ENCODE measurements at places on chromosomes 5 and 9.
A peak's percentile ranks its signal among the peaks of the same experiment; 100 is the strongest.

DNA sequence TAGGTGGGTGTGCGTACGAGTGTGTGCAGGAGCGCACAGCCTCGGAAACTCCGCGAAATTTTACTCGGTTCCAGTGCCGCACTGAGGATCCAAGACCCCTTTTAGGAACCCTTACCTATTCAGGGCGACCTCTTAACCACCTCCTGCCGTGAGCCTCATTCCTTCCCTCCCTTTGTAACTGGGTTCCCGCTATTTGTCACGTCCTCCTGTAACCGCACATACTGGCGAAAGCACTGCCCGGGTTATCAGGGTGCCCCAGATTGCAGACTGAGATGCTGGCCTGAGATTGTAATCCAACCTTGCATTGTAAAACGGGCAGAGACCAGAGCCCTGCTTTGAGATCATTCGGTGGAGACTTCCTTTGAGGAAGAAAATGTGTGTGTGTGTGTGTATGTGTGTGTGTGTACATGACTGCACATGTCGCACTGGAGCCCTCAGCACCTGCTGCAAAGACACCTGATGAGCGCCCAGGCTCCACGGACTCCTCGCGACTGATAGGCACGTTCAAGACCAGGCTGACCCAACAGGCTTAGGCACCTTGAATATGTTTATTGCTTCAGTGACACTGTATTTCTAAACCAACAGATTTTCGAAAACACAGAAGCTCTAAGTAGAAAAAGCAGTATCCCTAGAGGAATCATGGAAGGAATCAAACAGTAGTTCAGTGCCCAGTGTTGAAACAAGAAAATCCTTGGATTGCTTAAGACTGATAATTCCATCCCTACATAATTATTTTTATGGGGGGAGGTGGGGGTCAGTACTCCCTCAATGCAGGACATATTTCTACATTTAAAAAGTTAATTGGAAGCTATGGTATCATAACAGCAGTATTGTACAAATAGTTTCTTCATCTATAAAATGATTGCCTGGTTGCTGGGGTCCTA, 86.5 kb upstream of the TNFAIP8 start:
- peak; percentile 28 for DNase-seq

DNA sequence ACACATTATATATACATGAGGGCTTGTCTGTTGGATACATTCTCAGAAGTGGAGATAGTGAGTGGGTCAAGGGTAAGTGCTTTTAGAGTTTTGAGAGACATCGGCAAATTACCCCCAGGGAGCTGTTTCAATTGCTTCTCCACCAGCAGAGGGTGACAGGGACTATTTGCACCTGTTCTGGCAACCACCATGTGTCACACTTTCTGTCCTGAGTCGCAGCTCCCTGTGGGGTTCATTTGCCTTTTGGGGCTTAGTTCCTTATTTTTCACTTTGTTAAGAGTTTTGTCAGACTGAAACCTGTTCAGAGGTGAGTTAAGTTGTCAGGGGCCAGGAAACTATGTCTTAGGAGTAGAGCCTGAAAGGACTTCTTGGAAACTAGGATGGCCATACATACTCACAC, 20.1 kb upstream of the SLC36A1 start:
- no peak for DNase-seq

DNA sequence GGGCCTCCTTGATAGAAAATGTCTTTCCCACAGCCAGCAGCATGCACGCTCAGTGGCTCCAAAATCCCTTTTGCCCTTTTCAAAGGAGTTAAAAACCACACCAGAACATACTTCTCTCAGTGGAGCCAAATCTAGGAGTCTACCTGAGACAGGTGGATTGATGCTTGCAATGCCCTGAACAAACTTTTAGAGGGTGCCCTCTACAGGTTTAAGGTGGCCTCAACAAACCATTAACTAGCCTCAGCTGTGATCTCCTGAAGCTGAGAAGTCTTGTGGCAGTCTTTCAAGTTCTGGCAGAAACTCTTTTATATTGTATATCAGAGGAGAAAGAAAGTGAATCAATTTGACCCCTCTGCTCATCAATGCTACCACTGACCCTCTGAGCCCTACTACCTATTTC, 125.4 kb downstream of the MED27 start:
- DNase-seq, result no peak

GRCh38 chr5:62112689-62113228, 193.2 kb upstream of the KIF2A start:
- DNase-seq, result no peak

DNA sequence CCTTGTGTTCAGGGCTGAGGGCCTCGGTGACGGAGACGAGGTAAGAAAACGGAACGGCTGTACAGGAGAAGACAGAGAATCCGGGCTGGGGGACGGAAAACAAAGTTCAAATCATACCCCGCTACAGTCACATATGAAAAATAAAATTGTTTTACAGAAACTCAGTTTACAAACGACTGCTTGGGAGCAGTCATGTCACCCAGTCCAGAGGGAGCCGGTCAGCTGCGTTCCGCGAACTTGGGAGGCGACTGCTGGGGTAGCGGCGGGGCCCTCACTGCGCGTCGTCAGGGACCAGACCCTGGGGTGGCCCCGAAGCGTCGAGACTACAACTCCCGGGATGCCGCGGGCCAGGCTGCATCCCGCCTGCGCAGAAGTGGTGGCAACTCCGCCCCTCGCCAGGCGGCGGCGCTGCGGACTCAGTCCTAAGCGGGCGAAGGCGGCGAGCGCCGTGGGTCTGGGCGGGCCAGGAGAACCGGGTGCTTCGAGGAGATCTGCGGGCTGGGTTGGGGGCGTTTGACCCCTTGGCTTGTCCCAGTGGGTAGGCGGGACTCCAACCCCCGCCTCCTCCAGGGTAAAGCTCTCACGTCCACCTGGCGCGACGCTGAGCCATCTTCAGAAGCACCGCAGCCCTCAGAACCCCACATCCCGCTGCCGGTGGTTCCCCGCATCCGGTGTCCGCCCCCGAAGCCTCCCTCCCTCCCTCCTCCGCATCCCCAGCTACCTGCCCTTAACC, 4.0 kb downstream of the SIT1 start:
- peak; percentile 78 for DNase-seq

- DNase-seq, result no peak
These were observed 44.0 kb downstream of the ROR2 start for GRCh38 chr9:91905991-91906469.

GRCh38 chr5:137147346-137147745, 351.8 kb downstream of the SPOCK1 start:
- no peak for DNase-seq

DNA sequence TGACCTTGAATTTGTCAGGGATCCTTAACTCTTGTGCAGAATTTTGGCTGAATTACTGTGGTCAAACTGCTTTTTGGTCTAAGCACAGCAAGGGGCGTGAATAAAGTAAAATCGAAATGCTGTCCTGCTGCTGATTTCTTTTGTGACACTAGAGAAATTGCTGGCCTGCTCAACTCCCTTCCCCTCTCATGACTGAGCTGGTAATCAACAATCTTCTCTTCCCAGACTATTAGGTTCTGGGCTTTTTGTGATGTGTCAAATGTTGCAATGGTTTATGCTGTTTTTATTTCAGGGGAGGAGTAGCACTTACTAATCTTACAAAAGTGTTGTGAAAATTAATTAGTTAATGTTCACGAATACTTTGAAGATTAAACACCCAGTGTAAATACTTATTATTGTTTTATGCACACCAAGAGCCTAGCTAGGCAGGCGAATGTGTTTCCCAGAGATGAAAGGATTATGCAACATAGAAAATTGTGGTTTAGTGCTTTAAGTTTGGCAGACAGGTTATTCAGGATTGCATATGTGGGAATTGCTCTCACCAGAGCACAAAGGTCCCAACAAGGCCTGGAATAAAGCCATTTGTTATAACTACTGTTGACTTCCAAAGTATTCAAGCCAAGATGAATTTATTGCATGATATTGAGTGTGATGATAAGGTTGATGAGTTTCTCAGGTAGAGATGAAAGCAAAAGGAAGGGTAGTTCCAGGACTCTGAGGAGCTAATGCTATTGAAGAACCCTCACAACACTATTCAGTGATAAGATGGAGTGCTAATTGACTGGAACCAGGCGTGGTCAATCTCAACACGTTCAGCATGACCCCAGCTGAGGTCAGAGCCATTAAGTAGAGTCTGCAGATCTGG, 280.7 kb upstream of the ZNF608 start:
- no peak for DNase-seq

GRCh38 chr5:154193701-154194121, 3.2 kb downstream of the GALNT10 start:
- DNase-seq, result no peak

DNA sequence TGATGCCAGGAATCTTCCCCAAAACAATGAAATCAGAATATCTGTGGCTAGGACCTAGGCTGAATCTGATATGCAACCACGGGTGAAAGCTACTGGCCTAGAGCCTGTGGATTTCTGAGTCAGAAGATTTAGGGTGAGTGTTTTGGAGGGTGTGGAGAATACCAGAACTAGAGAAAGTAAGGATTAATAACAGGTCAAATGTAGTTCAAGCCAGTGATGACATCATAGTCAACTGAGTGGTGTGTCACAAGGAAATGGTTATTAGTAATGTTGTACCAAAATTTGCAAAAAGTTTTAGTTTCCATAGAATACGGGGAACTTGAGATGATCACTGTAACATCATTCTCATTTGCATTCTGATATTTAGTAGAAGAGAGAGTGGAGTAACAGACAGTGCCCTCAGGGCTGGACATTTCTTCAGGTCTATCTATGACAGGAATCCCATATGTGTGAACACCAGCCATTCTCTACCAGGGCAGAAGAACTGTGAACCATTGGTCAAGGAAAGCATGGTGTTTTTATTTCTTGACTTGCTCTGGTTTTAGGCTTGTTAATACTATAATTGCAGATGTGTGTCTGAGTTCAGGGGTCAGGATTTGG, 3.7 kb downstream of the GALNT12 start:
- DNase-seq, result no peak

DNA sequence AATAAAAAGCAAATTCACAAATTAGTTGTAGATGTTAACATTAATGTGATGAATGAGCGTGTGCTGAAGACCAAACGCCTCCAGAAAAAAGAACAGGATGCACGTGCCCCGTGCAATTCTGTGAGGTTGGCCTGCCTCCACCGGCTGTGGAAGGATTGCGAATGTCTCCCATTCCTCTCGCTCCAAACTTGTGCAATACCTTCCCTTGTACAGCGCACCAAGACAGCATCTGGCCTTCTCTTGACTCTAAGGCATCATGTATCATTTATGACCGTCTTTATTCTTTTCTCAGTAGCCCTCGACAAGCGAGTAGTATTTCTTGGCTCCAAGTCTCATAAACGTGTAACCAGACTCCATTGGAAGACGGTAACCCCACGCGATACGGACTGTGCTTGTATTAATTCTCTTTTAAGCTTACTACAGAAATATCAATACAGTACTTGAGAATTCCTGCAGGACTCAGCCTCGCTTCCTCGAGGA, 1.5 kb upstream of the TESK1 start:
- peak; percentile 59 for DNase-seq

- DNase-seq, result no peak
These were observed 738.5 kb downstream of the PTPRD start for GRCh38 chr9:9874270-9874669.

DNA sequence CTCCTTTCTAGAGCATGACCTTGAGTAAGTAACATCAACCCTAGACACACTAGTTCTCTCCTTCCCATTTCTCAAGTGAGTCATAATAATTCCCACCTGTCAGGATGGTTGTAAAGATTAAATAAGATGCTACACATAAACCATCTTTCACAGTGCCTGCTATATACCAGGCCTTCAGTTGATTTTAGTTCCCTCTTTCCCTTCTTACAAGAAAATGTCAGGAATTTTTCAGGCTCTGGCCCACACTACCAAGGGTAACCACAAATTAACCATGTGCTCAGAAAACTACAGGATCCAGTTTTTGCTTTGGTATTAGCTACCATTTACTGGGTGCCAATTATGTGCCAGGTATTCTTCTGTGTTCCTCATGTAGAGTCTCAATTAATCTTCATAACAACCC, 42.7 kb upstream of the RARS1 start:
- DNase-seq, result no peak

DNA sequence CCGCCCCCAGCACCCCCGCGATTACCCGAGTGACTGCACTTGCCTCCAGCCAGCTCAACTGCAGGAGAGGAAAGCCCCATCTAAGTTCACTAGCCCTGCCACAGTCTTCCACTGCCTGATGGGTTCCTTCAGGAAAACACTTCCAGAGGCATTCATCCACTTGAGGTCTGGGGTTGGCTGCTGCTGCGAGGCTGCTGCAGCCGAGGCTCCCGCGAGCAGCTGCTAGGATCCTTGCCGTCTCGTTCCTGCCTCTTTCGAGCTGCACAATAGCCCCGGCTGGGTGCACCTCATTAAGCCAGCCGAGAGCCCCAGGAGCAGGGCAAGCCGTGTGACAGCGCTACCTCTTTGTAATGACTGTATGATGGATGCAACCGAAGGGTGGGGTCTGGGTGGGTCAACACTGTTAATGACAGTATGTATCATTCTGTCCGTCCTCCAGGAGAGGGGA, 24.2 kb upstream of the ELAVL2 start:
- no peak for DNase-seq

- peak; percentile 27 for DNase-seq
These were observed 53.3 kb downstream of the RAPGEF6 start for GRCh38 chr5:131581702-131582101.

DNA sequence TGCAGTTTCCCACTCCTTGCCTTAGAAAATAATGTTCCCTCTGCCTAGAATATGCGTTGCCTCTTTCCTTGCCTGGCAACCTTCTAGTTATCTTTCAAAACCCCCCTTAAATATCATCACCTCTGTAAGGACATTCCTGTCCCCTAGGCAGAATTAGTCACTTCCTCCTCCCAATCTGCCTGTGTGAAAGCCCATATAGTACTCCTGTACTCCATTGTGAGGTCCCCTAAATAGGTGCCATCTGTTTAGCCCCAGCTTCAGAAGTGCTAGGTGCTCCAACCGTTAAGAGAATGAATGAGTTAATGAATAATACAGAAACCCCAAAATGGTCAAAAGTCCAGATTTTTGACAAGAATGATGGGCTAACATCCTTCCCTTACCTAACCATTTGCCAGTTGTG, 181.4 kb downstream of the GDNF start:
- DNase-seq, result no peak

DNA sequence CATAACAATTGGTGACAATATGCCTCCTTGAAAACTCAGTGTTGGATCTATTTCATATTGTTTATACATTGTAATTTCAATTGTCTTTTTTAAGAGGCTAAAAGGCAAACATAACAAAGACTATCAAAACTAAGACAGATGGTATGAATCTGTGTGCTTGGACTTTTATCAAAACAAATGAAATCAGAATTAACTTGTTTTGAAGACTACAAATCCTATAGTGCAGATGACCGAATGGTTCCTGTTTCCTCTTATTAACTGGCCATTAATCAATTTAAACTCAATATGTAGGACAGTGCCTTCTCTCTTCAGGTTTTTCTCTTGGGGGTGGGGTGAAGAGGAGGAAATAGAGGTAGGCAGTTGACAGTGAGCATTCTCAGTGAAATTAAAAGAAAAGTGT, 366.9 kb upstream of the GRAMD2B start:
- DNase-seq, result no peak

DNA sequence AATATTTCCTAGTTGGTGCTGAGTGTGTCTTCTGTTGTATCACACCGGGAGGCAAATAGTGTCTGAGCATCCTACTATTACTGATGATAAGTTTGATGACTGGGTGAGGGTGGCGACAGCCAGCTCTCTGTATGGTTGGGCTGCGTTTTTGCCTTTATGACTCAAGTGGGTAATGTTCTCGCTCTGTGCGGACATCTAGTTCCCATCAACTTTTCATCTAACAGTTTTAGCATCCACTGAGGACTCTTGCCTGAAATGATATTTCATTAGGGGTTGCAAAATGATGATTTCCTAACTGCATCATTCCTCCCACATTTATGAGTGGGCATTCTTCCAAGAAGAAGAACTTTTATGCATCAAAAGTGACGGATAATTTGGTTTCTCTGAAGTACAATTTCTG, 26.5 kb downstream of the HMCN2 start:
- no peak for DNase-seq
